ENCODE measurements at places on chromosomes 13 and 19. TPM values are rescaled to one million over a fixed set of nuclear protein-coding genes. Genes with fewer than 3 reads are reported as not detected.

NLRP11 gene
- total RNA-seq, result not detected

ZNF154 gene
- not detected for total RNA-seq

NKPD1 gene
- total RNA-seq, result 0.73 TPM

SCAMP4 gene
- total RNA-seq, result 49.1 TPM

TPTE2 gene
- total RNA-seq, result not detected

PGLYRP1 gene
- not detected for total RNA-seq

ZNF566 gene
- 8.8 TPM for total RNA-seq

SLC35E1 gene
- total RNA-seq, result 19.3 TPM

PLEKHG2 gene
- 74.7 TPM for total RNA-seq

IGFL1 gene
- 1.7 TPM for total RNA-seq

QPCTL gene
- total RNA-seq, result 6.5 TPM

ZNF583 gene
- total RNA-seq, result 2.8 TPM

CYP4F2 gene
- 0.07 TPM for total RNA-seq

GNA15 gene
- not detected for total RNA-seq

ZNF737 gene
- 0.14 TPM for total RNA-seq

ZNF345 gene
- total RNA-seq, result not detected

TMEM91 gene
- total RNA-seq, result 2.5 TPM

CHERP gene
- total RNA-seq, result 30.7 TPM

PSG2 gene
- total RNA-seq, result not detected

SHC2 gene
- 0.60 TPM for total RNA-seq

MEDAG gene
- 0.16 TPM for total RNA-seq

MEIOSIN gene
- total RNA-seq, result 0.06 TPM

MAST1 gene
- total RNA-seq, result 1.4 TPM

THSD8 gene
- total RNA-seq, result 11.0 TPM

KLK4 gene
- total RNA-seq, result not detected

ZNF677 gene
- total RNA-seq, result not detected

SBSN gene
- total RNA-seq, result 2.4 TPM

RNF113B gene
- total RNA-seq, result not detected

ZNF470 gene
- 1.1 TPM for total RNA-seq

FGF22 gene
- 0.28 TPM for total RNA-seq

ATP4B gene
- not detected for total RNA-seq

KIR2DL1 gene
- total RNA-seq, result not detected

ZNF121 gene
- 2.8 TPM for total RNA-seq

ACP7 gene
- 0.05 TPM for total RNA-seq

MLLT1 gene
- 14.8 TPM for total RNA-seq

KLK12 gene
- total RNA-seq, result not detected

EPSTI1 gene
- total RNA-seq, result 0.20 TPM

YJEFN3 gene
- 5.0 TPM for total RNA-seq

TRAPPC2B gene
- 16.4 TPM for total RNA-seq

CYP2S1 gene
- total RNA-seq, result 21.8 TPM

S1PR4 gene
- 0.14 TPM for total RNA-seq

ZNF506 gene
- total RNA-seq, result 0.08 TPM

LHB gene
- total RNA-seq, result not detected

CEACAM3 gene
- total RNA-seq, result not detected

ITGBL1 gene
- 1.8 TPM for total RNA-seq

CEACAM7 gene
- 0.14 TPM for total RNA-seq

TEX29 gene
- not detected for total RNA-seq

FUT2 gene
- total RNA-seq, result not detected

ATP8B3 gene
- total RNA-seq, result 2.3 TPM

Data from A549 treated with Mapracorat at 1 μM for 4 hours (cell line).